Kidney capillary endothelial cell (primary cell): ENCODE measurements at places on chromosomes 1 and 21.

- DNase-seq, result no peak
Observed at GRCh38 chr1:6599141-6599975, 3.3 kb downstream of the KLHL21 start.

- no peak for DNase-seq
Observed at GRCh38 chr1:61255358-61255703, 173.0 kb downstream of the NFIA start.

- DNase-seq, result no peak
Observed at GRCh38 chr1:162554258-162554657, 7.3 kb upstream of the UAP1 start.

GRCh38 chr1:229378586-229379367 is 35.9 kb upstream of the CCSAP start:
- DNase-seq, result no peak

DNA sequence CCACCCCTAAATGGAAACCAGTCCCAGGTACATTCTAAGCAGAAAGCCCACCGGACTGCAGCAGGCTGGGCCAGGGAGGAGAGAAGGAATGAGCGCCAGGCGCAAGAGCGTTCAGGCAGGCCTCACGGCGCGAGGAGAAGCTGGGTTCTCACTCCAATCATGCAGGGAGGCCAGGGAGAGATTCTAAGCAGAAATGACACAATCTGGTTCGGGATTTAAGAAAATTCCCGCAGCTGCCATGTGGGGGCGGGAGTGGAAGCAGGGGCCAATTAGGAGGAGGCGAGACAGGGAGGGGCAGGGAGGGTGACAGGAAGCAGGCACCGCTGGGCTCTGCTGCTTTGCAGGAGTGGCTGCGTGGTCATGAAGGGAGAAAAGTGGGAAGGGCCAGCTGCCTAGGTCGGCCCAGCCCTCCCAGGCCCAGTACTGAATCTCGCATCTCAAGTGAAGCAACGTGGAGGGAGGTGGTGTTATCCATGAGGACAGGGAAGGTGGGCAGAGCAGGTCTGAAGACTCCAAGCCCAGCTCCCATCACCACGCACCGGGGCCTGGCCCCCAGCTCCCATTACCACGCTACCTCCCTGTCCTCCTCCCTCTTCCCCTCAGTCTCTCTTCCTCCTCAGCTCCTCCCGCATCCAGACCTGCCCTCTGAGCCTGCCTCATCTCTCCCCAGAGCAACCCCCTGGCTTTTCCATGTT is 11.8 kb downstream of the NPHP4 start:
- no peak for DNase-seq

- no peak for DNase-seq
Observed at GRCh38 chr21:36147911-36148310, 8.7 kb upstream of the DOP1B start.

DNA sequence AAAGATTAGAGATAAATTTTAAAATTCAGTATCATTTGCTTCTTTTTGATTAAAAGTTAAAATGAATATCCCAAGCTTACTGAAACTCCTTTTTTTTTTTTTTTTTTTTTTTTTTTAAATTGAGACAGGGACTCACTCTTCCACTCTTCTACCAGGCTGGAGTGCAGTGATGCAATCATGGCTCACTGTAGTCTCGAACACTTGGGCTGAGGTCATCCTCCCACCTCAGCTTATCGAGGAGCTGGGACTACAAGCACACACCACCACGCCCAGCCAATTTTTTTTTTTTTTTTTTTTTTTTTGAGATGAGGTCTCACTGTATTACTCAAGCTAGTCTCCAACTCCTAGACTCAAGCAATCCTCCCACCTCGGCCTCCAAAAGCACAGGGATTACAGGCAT is 92.1 kb upstream of the RGS18 start:
- no peak for DNase-seq
